ENCODE measurements at places on chromosomes 6 and 20. TPM values are rescaled to one million over a fixed set of nuclear protein-coding genes. Genes with fewer than 3 reads are reported as not detected.
A peak's percentile ranks its signal among the peaks of the same experiment; 100 is the strongest.

GRCh38 chr6:54053881-54054391 is 57.3 kb upstream of the MLIP start:
- no peak for DNase-seq

PDE7B gene
- total RNA-seq: 0.04 TPM

DNA sequence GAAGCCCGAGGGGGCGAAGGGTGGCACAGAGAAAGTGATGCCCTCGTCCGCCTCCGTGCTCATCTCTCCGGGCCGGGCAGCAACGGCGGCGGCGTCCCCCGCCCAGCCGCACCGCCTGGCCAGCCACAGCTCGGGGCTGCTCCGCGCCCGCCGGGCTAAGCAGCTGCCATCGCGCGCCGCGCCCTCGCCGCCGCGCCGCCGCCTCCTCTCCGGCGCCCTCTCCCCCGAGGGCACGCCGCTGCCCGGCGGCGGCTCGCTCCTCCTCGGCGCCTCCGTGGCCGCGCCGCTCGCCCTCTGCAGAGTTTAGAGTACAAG is 225 bp downstream of the MAP3K5 start:
- no peak for DNase-seq

DNA sequence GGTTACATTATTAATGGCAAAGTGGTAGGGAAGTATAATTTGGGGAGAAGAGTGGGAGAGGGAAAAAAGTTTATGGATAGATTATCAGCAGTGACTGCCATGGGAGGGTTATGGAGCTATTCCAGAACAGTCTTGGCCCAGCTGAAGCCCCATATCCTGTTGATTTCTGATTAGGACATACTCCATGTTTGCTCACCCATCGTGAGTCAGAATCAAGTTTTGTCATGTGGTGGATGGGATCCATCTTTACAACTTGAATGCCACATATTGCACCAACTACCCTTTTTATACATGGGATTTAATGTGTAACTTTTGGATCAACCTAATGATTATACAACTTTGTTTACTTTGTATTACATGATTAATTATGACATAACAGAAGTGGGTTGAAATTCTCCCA is 217.0 kb downstream of the HAO1 start:
- DNase-seq: no peak

LY6G5B gene
- total RNA-seq: 19.1 TPM

DNA sequence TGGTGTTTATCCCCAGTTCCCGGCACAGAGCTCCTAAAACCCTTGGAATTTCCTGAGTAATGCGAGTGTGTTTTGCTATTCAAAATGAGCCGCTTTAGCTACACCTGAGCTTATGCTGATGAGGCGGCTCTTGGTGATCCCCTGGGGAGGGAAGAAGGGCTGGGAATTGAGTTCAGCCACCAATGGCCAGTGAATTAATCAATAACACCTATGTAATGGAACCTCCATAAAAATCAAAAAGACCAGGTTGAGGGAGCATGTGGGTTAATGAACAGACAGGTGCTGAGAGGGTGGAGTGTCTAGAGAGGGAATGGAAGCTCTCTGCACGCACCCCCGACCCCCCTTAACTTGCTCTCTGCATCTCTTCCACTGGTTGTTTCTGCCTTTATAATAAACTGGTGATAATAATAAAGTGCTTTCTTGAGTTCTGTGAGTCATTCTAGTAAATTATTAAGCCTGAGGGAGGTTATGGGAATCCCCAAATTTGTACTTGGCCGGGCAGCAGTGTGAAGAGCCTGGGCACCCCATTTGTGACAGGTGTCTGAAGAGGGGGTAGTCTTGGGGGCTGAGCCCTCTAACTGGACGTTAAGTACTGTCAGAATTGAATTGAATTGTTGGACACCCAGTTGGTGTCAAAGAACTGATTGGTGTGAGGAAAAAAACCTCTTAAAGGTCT is 24.6 kb upstream of the SERPINB1 start:
- no peak for DNase-seq

STX7 gene
- 19.0 TPM for total RNA-seq

DNA sequence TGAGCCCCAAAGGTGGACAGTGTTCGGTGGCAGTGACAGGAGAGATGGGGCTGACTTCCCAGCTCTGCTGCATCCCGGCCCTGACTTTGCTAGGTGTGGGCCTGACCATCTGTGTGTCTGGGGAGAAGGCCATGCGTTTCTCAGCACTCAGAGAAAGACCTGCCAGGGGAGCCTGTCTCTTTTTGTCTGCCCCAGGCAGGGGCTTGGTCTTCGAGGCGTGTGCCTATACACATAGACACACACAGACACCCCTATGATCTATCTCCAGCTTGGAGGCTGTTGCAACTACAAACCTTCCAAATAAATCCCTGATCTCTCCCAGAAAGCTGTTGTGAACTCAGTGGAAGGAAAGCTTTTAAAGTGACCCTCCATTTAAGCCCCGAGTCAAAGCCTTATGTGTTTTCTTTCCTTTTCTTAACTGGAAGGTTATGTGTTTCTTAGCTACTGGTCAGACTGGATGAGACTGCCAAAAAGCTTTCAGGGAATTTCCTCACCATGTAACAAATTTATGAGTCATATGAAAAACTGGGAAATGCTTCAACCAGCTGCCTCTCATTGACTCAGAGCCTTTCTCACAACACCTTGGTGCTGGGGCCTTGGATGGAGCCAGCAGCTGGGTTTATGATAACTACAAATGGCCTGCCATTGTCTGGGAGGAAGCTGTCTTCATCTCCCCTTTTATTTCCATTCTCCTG is 102.6 kb downstream of the CDC5L start:
- DNase-seq: no peak

FILIP1 gene
- total RNA-seq: not detected

BMP2 gene
- total RNA-seq: not detected

DNA sequence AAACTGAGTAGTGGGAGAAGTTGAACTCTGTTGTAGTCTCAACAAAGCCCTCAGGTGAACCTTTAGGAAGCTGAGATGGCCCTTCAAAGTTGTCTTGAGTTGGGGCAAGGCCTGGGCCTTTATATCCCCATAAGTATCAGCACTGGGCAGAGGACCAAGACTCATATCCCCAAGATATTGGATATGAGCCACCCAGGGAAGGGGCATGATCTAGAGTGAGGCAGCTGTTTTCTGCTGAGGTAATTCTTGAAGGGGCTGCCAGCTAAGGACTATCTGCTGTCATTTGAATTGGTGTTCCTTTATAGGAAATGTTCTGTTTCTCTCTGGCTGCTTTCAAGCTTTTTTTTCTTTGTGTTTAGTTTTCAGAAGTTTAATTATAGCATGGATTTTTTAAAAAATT is 140.7 kb upstream of the FLRT3 start:
- no peak for DNase-seq

GABRR1 gene
- not detected for total RNA-seq

DNA sequence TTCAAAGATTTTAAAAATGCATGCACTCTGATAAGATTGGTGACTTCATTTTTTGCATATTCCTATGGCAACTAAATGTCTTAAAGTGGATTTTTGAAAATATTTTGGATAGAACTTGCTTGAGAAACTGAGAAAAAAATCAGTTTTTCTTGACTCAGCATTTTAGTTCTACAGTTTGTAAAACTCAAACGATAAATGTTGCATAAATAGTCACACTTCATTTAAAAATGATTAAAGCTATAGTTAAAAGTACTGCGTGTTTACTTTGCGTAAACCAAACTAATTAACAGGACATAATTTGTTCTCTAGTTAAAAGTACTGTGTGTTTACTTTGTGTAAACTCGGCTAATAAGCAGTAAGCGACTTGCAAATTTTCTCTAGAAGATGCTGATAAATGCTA is 28.3 kb upstream of the MEI4 start:
- DNase-seq: no peak

DNA sequence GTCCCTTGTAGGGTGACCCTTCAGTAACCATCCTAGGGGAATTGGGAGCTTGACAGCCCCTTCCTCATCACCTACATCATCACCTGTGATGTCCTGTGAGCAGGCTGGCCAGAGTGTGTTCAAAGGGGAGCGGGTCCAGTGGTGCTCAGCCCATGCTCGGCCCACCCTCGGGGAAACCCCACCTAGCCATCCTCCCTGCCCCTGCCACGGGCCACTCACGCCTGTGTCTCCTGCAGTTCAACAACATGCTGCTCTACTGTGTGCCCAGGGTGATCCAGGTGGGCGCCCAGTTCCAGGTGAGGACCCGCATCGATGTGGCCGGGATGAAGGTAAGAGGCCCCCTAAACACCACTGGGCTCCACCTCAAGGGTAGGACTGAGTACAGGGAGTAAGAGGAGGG is 10.1 kb downstream of the FGD2 start:
- no peak for DNase-seq

- no peak for DNase-seq
Observed at GRCh38 chr6:45260696-45261095, 67.4 kb upstream of the RUNX2 start.

ERVFRD-1 gene
- total RNA-seq: not detected

DNA sequence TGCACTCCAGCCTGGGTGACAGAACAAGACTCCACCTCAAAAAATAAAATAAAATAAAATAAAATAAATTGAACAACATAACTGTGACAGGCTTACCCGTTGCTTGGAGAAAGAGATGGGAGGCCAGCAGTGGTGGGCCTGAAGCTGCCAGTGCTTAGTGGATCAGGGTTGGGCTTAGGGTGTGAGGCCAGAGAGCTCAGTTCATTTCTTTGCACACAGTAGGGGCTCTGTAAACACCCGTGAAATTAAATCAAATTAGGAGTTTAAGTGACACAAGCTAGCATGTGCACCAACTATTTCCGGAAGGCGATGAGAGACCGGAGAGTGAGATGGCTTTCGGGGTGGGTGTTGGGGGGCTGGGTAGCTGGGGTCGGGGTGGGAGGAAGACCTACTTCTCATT is 25.8 kb upstream of the TTPAL start:
- no peak for DNase-seq

DNA sequence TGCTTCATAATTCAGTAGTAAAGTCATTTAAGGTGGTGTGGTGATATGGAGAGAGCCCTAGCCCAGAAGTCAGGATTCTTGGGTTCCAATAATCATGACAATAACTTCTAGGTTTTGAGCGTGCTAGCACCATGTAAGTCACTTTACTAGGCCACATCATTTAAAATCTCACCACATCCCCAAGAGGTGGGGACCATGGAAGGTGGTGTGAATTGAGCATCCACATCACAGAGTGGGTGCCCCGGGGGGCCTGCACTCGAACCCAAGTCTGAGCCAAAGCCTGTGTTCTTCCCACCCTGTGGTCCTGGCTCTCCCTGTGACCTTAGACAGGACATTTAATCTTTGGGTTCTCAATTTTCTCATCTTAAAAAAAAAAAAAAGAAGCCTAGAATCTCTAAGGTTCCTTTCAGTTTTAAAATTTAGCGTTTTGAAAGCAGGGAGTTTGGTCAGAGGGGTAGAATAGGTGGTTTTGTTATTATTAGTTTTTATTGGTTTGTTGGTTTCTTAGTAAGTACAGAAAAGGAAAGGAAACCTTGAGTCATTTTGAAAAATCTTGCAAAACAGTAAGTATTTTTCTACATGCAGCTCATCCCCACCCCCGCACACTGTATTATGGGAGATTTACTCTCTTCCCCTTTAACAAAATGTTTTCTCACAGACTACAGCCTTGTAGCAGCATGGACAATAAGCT is 26.4 kb downstream of the ARMC2 start:
- peak; percentile 42 for DNase-seq

DNA sequence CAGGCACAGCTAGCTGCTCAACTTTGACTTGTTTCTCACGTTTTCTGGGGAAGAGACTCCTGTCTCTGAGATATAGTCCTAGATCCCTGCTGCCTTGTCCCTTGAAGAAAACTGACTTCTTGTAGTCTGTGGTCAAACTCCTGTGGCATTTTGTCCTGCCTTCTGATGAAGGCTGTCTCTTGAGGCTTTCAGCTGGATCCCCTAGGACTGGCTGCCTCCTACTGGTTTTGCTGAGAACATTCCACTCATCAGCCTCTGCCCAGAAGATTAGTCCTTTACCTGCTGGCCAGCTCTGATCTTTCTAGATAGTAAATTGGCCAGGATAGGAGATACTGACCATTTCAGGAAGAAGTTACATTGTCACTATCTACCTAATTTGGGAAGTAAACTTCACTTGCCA is 71.9 kb upstream of the CNR1 start:
- DNase-seq: no peak

PLCB4 gene
- total RNA-seq: not detected

UFL1 gene
- total RNA-seq: 23.4 TPM

COL19A1 gene
- 0.33 TPM for total RNA-seq

DNA sequence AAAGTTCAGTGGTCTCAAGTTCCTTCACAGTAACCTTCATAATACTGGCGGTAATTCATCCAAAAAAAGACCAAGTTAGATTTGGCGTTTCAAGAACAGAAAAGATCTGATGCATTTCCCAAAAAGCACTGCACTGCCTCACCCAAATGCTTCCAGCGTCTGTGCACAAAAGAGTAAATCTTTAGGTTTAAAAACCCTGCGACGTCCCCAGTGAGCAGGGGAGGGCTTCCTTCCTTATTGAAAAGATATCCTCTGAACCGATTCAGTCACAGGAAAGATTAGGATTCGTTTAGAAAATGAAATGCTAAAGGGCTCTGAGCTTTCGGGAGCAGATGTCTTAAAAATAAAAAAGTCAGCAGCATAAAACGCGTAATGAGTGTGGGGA is 654 bp downstream of the TBC1D7 start:
- DNase-seq: no peak

MDFI gene
- not detected for total RNA-seq

NPEPL1 gene
- 15.3 TPM for total RNA-seq

- no peak for DNase-seq
Observed at GRCh38 chr6:112360498-112360897, 13.4 kb downstream of the RFPL4B start.

AIG1 gene
- 8.2 TPM for total RNA-seq

DNA sequence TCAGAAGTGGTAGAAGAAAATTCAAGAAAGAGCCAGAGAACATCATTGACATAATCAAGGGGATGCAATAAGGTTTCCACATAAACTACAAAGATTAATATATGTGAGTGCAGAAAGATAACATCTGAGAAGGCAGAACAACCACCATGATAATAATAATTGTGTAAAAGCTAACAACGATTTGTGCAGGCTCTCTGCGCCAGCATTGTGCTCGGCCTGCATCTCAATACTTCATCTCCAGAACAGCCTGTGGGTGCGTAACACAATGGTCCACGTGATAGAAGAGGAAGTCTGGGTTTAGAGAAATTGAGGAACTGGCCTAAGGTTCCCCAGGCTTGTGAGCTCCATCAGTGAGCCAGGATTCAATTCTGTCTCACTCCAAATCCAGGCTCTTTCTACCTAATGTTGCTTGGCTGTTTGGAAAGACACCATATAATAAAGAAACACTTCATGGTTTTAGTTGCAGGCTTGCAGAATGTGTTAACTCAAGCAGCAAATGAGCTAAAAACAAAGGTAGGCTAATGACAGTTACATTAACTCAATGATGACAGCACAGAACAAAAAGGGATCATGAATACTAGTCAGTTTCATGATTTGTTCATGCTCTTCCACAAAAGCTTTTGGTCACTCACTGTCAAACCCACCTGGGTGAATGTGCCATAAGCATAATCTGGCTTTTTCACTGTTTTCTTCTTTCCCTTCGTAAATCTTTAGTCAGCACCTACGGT is 71.2 kb downstream of the LY86 start:
- DNase-seq: no peak

MUC21 gene
- total RNA-seq: not detected

KCNK15 gene
- total RNA-seq: 0.09 TPM

LPIN3 gene
- 0.53 TPM for total RNA-seq
